ENCODE measurements at places on chromosomes 3 and 15.

GRCh38 chr3:150970665-150971324 lies 1.7 kb downstream of the CLRN1 start:
- no peak for DNase-seq

GRCh38 chr15:88615303-88616107 lies 5.6 kb upstream of the AEN start:
- DNase-seq: no peak

- DNase-seq: no peak
Measured at GRCh38 chr15:75945953-75946352, 42.3 kb downstream of the FBXO22 start.

GRCh38 chr15:41965441-41966413 lies 6.6 kb downstream of the EHD4 start:
- no peak for DNase-seq

DNA sequence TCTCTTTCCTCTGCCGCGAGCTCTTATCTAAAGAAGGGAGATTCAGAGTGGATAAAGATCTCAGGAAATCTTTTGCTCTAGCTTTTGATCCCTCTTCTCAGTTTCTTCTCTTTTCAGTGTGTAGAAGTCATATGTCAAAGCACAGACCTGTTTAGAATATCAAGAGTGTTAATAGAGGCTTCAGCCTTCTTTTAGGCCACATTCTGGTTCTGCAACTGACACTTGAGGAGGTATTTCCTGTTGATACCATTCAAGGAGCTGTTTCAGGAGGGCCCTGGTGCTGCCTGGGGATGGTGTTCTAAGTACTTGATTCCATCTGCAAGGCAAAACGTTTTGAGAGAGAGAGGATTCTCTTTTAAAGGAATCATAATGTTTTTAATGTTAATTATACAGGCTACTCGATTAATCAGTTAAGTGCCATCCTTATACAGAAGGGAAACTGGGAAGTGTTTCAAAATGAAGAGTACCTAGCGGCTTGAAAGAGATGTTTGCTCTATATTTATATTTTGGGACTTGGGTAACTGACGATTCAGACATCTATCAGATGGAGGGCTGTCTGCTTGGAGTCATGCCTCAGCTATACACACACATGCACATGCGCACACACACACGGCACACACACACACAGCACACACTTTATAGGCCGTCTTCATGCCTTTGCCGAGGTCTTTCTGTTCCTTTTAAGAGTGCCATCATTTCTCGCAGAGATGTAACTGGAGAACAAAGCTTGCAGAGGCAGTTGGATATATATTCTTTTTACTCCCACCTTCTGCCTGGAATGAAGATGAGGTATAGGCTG lies 313.9 kb downstream of the PTPRG start:
- no peak for DNase-seq

DNA sequence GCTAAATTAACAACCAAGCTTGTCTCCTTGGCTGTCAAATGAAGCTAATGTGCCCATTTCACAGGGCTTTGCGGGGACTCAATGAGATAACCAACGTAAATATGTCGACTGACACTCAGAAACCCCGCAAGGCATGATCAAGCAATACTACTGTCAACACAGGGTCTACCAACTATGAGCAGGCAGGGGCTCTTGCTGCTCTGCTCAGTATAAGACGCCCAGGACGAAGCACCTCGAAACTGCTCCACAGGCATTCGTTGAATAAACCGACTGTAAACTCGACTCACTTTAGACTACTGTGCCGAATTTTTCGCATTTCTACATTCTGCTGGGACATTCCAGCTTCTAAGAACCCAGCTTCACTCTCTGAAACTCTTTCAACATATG lies 55.0 kb downstream of the FEZF2 start:
- DNase-seq: no peak

GRCh38 chr3:134381076-134381475 lies 6.8 kb upstream of the AMOTL2 start:
- DNase-seq: no peak

- DNase-seq: no peak
Measured at GRCh38 chr3:70393881-70394612, 81.6 kb upstream of the MDFIC2 start.

DNA sequence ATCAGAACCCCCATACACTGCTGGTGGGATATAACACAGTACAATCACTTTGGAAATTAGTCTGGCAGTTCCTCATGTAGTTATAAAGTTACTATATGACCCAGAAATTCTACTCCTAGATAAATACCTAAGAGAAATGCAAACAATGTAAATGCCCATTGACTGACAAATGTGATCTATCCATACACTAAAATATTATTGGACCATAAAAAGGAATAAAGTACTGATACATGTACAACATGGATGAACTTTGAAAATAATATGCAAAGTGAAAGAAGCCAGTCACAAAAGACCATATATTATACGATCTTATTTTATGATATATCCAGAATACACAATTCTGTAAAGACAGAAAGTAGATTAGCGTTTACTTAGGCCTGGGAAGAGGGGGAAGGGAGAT lies 7.8 kb downstream of the IMPG2 start:
- no peak for DNase-seq

GRCh38 chr15:99212406-99212805 lies 37.0 kb downstream of the TTC23 start:
- DNase-seq: no peak

DNA sequence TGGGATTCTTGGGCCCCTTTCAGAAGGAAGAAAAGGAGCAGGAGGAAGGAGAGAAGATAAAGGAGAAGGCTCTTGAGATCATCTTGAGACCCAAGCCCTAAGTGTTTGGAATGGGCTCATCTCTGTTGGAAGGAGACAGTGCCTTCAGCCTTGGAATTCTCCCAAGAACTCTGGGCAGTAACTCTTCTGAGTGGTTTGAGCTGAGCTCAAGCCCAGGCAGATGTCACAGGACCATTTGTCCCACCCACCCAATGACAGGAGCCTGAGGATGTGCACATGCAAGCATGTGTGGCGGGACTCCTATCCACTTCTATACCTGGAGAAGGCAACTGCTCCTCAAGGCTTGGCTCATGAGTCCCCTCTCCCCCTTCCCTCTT lies 14.6 kb upstream of the TMEM40 start:
- no peak for DNase-seq

- no peak for DNase-seq
Measured at GRCh38 chr3:43343185-43343584, 56.8 kb downstream of the SNRK start.

DNA sequence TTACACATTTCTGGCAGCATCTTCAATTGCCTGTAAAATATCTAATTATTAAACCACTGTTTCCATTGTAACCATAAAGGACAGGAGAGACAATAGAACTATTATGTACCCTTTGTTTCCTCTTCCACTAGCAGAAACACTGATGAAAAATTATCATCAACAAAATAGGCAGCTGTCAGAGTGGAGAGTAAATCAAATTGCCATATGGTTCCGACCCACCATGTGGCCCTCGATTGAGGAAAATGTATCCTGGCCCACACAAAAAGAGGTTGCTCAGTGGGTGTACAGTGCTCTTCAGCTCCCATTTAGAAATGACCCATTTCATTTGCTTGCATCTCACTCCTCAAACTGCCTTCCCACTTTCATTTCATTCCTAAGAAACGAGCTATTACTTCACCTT lies 570.6 kb upstream of the UBE2E2 start:
- DNase-seq: no peak

- no peak for DNase-seq
Measured at GRCh38 chr3:159796226-159796625, 192.4 kb upstream of the IL12A start.

- no peak for DNase-seq
Measured at GRCh38 chr3:170632780-170633179, 46.9 kb upstream of the SLC7A14 start.

GRCh38 chr3:157816296-157816695 lies 289.9 kb downstream of the SHOX2 start:
- no peak for DNase-seq

- DNase-seq: no peak
Measured at GRCh38 chr3:120850381-120851295, 57.4 kb upstream of the STXBP5L start.

GRCh38 chr15:33654860-33655259 lies 313.4 kb upstream of the CHRM5 start:
- no peak for DNase-seq

All from activated CD4-positive, alpha-beta T cell treated with anti-CD3 and anti-CD28 coated beads for 1 hour (primary cell).